ENCODE measurements at places on chromosomes 6 and 20.

GRCh38 chr6:4486568-4487315, 289.5 kb upstream of the CDYL start:
- DNase-seq = no peak

DNA sequence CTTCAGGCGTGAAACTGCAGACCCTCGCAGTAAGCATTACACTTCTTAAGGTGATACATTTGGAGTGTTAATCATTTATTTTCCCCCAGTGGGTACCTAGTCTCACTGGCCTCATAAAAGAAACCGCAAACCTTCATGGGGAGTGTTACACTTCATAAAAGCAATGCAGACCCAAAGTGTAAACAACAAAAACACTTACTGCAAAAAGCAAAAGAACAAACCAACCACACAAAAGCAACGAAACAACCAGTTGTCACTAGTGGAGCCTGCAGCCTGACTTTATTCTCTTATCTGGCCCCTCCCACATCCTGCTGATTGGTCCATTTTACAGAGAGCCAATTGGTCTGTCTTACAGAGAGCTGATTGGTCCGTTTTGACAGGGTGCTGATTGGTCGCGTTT, 23.8 kb downstream of the LY86 start:
- DNase-seq = no peak

- DNase-seq = no peak
These were observed 15.8 kb downstream of the MYB start for GRCh38 chr6:135196739-135197510.

GRCh38 chr20:25055711-25056495, 2.0 kb downstream of the ACSS1 start:
- no peak for DNase-seq

GRCh38 chr6:137813308-137813970, 53.6 kb upstream of the TNFAIP3 start:
- no peak for DNase-seq

DNA sequence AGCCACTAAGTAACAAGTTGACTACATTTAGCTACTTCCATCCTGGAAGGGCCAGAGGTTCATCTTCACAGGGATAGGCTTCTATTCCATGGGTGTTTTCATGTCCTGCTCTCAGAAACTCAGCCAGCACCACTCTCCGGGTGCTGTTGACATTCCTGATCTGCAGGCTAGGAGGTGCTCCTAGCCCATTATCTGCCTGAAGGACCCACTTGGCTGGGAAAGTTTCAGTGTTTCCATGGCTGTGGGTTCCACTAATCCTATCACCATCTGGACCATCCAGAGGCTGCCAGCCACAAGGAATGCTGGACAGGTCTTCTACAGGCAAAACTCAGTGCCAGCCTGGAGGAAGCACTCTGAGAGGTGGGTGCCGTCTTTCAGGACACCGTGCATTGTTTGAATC, 45.2 kb downstream of the HLA-G start:
- DNase-seq = no peak

DNA sequence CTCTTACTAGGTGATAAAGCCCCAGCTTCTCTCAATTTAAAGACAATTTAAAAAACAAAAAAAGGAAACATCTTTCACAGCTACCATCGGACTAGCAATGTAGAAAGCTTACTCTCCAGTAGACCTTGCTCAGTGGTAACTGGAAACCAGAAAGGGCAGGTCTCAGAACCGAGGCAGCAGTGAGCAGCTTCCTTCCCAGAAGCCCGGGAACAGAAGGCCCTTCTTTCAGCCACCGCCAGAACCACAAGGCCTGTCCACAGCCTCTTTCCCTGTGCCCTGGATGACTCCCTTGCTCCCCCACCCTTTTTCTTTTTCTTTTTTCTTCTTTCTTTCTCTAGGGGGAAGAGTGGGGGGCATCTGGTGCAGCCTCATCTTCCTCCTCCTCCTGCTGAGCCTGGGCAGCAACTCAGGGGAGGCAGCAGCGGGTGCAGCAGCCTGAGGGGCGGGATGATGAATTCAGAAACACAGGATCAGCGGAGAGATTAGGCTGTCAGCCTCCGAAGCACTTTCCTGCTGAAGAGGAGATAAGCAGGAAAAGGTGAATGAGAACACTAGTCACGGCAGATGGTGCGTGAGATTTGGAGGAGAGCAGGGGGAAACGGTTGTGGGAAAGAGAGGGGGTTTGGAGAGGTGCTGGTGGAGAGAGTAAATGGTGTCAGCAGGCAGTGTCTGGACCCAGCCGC, 158.5 kb downstream of the ID4 start:
- DNase-seq = no peak
